ENCODE measurements at places on chromosomes 3 and 15.
A peak's percentile ranks its signal among the peaks of the same experiment; 100 is the strongest.

DNA sequence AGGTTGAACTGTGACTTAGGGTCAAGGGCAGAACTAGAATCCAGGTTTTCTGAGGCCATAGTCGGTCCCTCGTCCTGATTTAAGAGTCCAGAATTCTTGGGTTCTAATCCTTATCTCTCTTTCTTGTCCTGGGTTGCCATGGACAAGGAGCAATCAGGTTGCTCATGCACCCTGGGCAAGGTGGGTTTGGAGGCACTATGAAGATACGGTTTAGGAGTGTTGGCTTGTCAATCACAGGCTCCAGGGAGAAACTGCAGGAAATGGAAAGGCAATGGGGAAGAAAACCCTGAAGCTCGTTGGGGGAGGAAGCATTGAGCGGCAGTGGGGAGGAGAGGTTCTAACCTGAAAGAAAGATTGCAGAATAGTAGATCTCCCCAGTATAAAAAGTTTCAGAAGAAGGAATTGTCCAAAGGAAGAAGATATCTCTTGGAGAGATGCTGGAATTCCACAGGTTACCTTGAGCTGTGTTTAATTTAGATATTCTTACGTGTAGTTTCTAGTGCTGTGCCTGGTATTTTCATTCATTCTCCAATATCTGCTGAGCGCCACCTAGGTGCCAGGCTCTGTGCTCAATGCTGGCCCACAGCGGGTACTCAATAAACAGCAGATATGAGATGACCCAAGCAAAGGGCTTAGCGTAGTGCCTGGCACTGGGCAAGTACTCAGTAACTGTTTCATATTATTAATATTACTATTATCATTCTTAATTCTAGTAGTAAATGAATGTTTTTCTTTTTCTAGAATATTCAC, 2.0 kb downstream of the ACAN start:
- DNase-seq = no peak

- DNase-seq = no peak
These were observed 26.9 kb upstream of the THRB start for GRCh38 chr3:24521420-24522145.

GRCh38 chr3:122247825-122248185, 64.3 kb downstream of the CASR start:
- DNase-seq = no peak

DNA sequence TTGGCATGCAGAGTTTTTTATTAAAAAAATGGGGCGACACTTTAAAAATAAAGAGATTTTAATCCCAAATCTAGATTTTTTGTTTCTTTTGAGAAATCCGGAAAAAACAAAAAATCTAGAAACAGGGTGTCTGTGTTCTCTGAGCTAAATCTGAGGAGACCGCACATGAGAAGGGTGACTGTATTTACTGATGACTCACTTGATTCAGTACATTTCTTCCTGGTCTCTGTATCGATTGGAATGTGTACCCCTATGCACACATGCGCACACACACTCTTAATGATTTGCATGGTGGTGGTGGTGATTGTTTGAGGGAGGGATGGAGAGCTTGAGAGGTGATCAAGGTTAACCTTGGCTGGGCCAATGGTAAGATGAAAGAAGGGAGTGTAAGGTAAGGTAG, 443.1 kb upstream of the THRB start:
- no peak for DNase-seq

GRCh38 chr3:132038198-132038825, 3.5 kb upstream of the CPNE4 start:
- peak; percentile 9 for DNase-seq

DNA sequence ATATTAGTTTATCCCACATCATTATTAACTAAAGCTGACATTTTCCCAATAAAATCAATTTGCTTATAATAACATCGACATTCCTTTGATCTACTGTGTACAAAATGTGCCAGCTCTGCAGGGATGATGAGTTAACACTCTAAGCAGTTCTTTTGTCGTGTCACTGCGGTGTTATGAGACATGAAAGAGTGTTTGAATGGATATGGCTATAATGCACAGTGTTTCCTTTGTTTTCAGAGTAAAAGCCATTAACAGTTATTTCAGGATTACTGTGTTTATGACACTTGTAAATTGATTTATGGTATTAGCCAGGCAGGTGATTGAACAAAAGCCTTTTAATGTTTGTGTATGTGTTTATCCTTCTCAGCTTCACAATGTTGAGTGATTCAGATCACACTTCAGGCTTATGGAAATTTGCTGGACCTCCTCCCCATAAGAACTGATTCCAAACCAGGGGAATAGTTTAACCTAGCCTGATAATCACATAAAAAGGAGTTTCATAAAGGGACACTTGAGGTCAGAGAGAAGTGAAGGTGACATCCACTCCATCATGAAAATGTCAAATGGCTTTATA, 115.7 kb downstream of the CHL1 start:
- DNase-seq = no peak

DNA sequence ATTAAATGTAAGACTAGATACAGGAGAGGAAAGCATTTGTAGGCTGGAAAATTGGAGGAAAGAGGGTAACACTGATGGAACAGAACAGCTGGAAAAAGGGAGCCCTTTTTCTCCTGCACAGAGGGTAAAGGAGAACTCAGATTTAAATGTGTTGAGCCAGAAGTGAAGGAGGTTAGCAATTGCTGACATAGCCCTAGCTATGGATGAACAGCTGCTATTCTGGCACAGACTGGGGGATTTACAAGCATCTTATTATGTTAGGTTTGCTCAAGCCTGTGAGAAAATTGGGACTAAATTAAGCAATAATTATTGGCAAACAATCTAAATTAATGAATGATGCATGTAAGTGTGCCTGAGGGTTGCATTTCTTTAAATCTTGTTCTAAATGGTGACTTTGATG, 40.6 kb upstream of the PRR20G start:
- no peak for DNase-seq

- DNase-seq = no peak
These were observed 27.8 kb downstream of the FHIT start for GRCh38 chr3:61223451-61223850.
